ENCODE measurements at places on chromosomes 16 and 17.

- DNase-seq, result no peak
These were observed 158.1 kb downstream of the ZNF423 start for GRCh38 chr16:49697631-49698452.

DNA sequence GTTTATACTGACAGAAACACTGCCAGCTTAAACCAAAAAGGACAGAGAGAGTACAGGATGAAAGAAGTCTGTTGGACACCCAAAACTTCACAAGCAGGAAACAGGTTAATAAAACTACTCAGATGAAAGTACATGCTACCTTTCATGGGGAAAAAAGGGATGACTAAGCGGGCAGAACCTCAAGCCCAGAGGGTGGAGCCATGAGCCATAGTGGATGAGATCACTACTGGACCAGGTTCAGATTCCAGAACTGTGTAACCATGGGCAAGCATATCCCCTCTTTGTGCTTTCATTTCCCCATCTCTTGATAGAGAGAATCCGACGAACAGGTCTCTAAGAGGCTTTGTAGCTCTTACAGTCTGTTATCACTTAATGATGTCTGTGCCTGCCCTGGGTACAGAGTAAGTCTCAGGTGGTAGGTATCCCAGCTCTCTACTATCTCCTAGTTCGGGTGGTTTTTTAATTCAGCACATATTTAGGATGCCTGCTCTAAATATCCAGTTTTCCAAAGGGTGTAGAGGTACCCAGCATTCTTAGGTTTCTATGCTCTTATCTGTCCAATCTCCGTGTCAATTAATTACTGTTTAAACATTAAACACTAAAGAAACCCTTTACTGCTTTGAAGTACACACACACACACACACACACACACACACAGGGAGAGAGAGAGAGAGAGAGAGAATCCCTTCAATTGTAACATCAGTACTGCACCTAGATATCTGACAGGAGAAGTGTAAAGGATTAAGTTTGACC, 206.7 kb downstream of the ZNF423 start:
- no peak for DNase-seq

- DNase-seq, result peak; percentile 29
These were observed 149.9 kb downstream of the CLEC16A start for GRCh38 chr16:11094075-11094856.

- DNase-seq, result no peak
These were observed 26.6 kb downstream of the TPSD1 start for GRCh38 chr16:1282324-1282973.

- DNase-seq, result no peak
These were observed 9.9 kb downstream of the C17orf67 start for GRCh38 chr17:56823848-56824247.

DNA sequence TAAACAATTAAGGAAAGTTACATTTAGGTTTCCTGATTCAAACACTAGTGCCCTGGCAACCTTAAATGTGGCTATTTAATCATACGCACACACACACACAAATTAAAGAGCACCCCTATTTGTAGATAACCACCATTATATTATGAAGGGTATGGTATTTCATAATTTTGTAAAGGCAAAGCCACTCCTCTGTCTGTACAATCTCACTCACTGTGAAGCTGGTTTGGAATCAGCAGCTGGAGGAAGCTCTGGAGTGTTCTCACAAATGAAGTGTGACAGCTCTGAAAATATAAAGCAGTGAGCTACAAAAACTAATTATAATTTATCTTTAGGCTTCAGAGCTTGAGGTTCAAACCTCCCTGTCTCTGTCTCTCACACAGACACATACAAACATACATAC, 57.9 kb upstream of the KCNJ16 start:
- DNase-seq, result no peak

DNA sequence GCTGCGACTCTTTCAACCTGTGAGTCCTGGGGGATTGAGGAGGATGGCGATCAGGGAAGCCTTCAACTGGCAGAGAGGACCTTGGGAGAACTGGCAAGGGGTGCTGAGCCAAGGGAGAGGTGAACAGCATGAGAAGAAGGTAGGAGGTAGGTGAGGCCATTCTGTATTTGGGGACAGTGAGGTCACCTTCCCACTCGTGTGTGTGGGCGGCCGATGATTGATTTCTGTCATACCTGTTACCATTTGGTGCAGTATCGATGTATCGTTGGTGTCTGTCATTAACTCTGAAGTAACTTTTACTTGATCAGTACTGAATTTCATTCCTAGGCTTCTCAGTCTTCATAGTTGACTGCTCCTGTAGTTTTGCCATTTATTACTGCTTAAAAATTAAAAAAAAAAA, 3.8 kb downstream of the ARSG start:
- DNase-seq, result no peak

GRCh38 chr17:74361230-74362068, at the start of gene BTBD17:
BTBD17 (minus strand) TSS chr17:74361868; CDS start chr17:74361819, 49 bp downstream.
- DNase-seq, result peak; percentile 63

- no peak for DNase-seq
These were observed 226.0 kb downstream of the SNX29 start for GRCh38 chr16:12202486-12202885.

- no peak for DNase-seq
These were observed 44.1 kb upstream of the CACNG4 start for GRCh38 chr17:66920435-66920834.

DNA sequence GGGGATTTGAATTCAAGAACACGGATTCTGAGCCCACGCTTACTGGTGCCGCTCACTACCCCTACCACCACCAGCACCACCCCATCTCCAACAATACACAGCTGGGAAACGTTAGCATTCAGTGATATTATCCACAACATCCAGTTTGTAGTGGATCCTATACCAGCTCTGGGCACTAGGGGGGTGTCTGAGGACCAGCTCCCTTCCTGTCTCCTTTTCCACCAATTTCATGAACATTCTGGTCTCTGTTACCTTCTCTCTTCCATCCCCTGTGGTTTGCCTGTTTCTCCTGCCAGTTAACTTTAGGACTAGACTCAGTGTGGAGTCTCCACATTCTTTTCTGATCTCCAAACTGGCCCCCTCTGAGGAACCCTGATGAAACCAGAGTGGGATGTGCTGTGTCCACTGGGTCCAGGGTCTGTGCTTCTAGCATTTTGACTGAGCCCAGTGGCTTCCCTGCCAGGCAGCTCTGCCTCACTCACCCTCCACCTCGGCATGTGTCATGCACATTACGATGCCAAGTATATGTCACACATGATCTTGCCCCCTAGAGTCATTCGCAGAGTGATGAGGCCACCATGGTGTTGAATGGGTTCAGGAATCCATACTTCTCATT, 187.0 kb upstream of the CDH13 start:
- DNase-seq, result no peak

GRCh38 chr17:3669085-3669347, 404 bp downstream of the EMC6 start:
- DNase-seq, result no peak

GRCh38 chr16:86391486-86391885, 118.8 kb upstream of the FOXF1 start:
- no peak for DNase-seq

- DNase-seq, result no peak
These were observed 39.9 kb upstream of the BCO1 start for GRCh38 chr16:81198635-81199034.

DNA sequence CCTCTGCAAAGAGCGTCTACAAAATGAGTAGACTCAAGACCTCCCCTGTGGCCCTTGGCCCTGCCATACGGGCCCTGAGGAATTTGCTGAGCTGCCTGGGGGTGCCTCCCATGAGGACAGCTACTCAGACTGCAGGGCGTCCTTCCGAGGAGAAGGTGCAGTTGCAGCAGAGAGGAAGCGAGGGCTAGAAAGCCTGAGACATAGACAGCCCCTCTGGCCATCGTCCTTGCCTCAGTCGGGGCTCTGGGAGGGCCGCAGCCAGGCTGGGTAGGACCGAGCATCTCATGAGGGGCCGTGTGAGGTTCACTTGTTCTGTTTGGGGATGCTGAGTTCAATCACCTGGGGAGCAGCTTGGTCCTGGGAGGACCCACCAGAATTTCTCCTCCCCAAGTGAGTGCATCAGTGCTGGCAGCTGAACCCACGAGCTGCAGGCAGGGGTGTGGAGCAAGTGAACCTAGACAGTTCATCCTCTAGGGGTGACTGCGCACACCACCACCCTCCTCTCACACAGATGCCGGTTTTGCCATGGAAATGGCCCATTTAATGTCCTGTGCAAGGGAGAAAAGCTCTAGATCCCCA, 20.3 kb downstream of the RAB11FIP4 start:
- DNase-seq, result no peak

- DNase-seq, result no peak
These were observed 67.0 kb downstream of the N4BP1 start for GRCh38 chr16:48542966-48543365.

- peak; percentile 59 for DNase-seq
These were observed 17.6 kb downstream of the HIGD1B start for GRCh38 chr17:44865231-44865660.

DNA sequence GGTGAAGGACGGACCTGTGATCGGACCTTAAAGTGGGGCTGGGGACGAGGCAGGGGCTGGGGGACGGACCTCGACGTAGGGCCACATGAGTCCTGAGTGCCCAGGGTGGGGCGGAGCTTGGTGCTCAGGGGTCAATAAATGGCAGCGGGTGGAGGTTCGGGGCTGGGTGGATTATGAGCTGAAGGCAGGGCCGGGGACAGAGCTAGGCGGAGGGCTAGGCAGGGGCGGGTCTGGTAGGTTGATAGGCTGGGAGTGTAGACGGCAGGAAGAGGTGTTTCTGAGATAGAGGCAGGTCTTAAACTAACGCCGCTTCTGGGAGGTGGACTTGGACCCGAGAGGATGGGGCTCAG, 733 bp downstream of the CHRNB1 start:
- DNase-seq, result no peak

DNA sequence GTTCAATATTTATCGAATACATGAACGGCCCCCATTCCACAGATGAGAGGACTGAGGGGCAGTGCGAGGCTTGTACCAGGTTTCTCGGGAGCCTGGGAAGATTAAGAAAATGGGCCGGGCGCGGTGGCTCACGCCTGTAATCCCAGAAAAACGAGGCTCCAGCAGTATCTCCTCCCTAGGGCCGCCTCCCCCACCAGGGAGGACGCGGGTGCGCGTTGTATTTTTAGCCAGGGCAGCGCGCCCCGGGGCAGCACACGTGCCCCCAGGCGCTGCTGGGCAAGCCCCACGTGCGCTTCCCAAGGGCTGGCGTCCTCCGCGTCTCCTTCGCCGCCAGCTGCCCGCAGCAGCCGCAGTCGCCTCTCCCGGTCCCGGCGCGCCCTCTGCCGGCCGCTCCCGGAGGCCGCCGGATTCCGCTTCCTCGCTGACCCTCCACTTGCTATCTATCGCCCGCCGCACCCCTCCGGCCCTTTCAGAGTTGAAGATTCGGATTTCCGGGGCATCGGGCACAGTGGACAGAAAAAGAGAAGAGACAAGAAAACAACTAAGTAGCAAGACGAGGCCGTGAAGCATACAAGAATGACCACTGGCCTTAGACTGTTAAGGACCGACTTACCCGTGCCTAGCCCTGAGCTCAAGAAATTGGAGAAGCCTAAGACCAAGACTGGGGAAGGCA, 1.9 kb upstream of the YBX2 start:
- peak; percentile 83 for DNase-seq

GRCh38 chr17:19986941-19987861, 9.6 kb upstream of the AKAP10 start:
- DNase-seq, result no peak

DNA sequence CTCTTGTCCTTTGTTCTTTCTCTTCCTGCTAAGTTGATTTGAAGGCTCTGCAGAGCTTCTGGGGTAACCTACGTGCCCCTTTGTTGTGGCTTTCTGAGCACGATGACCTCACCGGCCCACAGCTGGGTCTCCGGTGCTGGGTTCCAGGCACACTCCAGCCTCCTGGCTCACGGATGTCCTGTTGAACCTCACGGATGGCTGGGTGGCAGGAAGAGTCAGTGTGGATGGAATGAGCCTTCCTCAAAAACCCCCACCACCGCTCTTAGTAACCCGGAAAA, 116.0 kb downstream of the SOCS1 start:
- DNase-seq, result no peak

- DNase-seq, result peak; percentile 33
These were observed 59.4 kb upstream of the ALOX12 start for GRCh38 chr17:6936370-6937028.

DNA sequence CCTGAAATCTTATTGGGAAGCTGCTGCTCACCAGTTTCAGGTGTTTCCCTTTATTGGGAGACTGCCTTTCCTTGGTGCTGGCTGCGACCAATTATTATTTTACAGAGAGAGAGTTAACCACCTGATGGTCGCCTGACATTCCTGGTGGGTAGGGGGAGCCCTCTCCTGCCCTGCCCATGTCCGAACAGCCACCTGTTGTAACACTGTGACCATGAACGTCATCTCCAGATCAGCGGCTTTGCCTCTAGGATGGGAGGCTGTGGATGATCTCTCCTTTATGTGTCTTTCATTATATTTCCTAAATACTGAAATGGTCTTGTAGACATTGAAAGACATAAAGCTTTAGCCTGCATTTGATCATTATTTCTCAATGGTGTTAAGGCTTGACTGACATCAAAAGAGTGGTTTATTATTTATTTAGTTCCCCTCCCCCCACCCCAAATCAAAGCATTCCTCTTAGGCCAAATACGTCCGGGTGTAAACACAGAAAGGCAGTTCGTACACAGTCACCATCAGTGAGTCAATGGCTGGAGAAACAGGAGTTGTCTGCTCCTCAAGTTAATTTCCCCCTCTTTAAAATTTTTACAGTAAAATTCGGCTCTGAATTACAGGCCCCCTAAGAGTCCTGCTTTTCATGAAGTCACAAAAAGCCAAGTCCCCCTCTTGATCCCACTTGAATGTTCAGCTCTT, 57.8 kb upstream of the CACNG5 start:
- DNase-seq, result no peak

DNA sequence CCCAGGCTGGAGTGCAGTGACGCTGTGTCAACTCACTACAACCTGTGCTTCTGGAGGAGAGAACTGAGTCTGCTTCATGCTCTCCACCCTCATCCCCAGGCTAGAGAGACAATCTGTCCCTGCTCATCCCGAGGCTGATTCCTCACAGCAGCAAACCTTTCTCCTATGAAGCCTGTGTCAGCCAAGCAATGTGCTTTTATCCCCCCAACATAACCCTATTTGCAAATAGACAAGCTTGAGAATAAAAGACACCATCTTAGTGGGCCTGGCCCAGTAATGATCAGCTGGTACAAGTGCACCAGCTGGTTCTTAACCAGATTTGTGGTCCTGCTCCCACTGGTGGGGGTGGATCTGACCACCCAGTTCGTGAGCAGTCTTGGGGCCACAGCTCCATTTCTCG, 322.8 kb downstream of the CPPED1 start:
- DNase-seq, result no peak

DNA sequence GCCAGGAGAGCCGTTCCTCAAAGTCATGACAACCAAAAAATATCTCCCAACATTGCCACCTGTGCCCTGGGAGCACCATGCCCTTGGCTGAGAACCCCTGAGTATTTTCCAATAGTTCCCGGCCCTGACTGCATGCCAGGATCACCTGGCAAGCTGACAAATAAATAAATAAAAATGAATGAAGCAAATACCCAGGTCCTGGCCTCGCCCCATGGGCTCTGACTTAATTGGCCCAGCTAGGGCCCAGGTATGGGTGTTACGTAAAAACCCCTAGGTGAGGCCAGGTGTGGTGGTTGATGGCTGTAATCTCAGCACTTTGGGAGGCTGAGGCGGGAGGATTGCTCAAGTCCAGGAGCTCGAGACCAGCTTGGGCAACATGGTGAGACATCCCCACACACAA, 2.7 kb upstream of the C16orf74 start:
- DNase-seq, result no peak
